ENCODE measurements at places on chromosomes 3 and 15.
A peak's percentile ranks its signal among the peaks of the same experiment; 100 is the strongest.

- DNase-seq: no peak
Observed at GRCh38 chr15:37059086-37059485, 41.3 kb downstream of the MEIS2 start.

GRCh38 chr15:101104141-101104540, 147.7 kb downstream of the CHSY1 start:
- DNase-seq: no peak

DNA sequence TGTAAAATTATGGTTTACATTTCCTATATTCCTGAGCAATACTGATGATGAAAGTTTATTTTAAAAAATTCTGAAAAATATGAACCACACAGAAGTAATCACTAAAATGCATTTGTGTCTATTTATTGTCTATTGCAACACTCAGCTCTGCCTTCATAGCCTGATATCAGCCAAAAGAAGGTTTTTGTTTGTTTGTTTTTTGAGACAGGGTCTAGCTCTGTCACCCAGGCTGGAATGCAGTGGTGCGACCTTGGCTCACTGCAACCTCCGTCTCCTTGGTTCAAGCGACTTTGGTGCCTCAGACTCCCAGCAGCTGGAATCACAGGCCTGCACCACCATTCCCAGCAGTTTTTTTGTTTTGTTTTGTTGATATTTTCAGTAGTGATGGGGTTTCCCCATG, 1560.2 kb downstream of the SI start:
- no peak for DNase-seq

GRCh38 chr3:108620250-108620649, 30.7 kb downstream of the DZIP3 start:
- no peak for DNase-seq

DNA sequence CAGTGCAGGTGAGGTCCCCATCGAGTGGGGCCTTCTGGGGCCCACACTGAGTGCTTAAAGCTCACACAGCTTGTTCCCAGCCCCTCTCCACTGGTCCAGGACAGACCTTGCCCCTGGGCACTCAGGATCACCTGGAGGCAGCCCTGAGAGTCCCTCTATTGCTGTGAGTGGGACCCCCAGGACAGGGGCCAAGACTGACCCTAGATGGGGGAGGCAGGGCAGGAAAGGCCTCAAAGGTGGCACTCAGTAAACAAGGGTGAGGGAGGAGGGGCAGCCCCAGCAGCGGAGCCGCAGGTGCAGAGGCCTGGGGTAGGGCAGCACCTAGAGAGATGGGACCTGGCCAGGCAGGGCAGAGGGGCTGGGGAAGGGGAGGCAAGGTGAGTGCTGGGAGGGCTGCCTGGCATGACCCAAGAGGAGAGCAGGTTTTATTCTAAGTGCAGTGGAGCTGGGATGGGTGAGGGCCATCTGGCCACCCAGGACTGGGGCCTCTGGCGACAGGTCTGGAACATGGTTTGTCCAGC, 27.9 kb downstream of the CFAP100 start:
- no peak for DNase-seq

- DNase-seq: no peak
Observed at GRCh38 chr3:14147617-14148016, 22.8 kb downstream of the TMEM43 start.

GRCh38 chr15:36856339-36856973, 243.9 kb downstream of the MEIS2 start:
- DNase-seq: no peak

DNA sequence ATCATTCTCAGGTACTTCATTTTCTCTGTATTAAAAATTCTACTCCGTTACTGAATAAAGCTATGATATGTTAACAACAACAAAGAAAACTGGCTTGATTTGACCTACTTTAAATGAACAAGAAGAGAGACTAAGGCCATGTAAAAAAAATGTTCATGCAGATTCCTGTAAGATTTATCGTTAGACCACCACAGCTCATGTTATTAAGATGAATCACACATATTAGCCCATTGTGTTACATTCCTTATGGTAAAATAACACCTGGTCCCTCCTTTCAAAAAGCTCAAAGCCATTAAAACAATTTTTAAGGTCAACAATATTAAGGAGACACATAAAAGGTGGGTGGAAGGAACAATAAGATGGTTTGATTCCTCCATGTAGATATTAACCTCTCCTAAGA, 6.3 kb downstream of the THOC7 start:
- DNase-seq: no peak

DNA sequence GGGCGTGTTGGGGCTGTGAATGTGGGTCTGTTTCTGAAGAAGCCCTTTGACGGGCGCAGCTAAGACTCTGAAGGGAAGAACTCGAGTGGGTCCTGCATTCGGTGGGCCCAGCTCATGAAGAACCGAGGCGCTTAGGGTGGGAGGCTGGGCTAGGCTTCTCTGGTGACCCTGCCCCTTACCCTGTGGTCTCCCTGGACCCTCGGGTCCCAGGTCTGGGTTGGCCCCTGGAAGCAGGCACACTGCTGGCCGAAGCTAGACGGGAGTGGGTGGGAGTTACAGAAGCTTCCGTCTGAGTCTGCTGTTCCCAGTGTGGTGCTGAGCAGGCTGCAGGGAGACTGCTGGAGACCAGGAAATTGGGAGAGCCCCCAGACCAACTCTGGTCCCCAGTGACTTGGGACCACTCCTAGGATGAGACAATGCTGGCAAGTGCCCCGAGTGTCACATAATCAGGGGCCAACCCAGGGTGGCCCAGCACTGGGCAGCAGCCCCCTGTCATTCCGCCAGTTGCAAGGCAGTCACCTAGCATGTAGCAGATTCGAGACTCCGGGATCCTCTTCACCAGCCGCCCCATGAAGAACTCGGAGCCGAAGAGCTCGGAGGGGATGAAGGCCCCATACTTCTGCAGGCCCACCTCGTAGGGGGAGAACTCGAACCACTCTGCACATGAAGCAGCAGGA, 16.7 kb upstream of the EHD4 start:
- DNase-seq: no peak

GRCh38 chr3:111979434-111980038, 710 bp downstream of the ABHD10 start:
- DNase-seq: no peak

GRCh38 chr15:49286649-49287404, 116.8 kb downstream of the GALK2 start:
- DNase-seq: no peak

GRCh38 chr3:189165092-189165612, 6.6 kb upstream of the TPRG1 start:
- DNase-seq: no peak

GRCh38 chr3:195095035-195095703, 175.8 kb downstream of the XXYLT1 start:
- peak; percentile 44 for DNase-seq

DNA sequence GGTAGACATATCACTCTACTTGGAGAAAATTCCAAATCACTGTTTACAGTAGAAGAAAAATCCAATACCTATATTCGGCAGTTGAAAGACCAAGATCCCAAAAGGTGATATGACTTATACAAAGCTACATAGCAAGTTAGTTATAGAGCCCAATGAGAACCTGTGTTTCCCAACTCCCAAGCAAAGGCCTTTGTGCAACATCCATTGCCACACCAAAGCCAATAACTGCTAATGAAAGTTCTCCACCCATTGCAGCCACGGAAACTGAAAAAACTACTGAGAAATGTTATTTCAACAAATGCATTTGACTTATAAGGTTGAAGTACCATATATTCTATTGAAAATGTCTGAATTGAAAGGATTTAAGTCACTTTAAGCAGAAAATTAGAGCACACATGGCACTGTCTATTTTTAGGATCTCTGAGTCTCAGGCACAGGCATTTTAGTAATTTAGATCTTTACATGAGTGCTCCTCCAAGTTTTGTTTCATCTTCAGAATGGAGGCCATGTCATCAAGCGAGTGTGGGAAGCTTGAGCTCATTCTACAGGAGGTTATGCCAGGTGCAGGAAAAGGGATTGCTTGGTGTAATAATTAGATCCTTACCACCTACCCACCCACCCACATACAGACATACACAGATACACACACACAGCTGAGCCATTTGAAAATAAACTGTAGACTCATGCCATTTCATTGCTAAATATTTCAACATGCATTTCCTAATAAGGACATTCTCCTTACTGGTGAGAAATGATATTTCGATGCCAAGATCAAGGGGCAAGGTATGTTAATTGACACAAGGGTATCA, 19.7 kb upstream of the ANO10 start:
- DNase-seq: no peak

GRCh38 chr3:136194409-136195257, 1.5 kb downstream of the MSL2 start:
- DNase-seq: no peak

DNA sequence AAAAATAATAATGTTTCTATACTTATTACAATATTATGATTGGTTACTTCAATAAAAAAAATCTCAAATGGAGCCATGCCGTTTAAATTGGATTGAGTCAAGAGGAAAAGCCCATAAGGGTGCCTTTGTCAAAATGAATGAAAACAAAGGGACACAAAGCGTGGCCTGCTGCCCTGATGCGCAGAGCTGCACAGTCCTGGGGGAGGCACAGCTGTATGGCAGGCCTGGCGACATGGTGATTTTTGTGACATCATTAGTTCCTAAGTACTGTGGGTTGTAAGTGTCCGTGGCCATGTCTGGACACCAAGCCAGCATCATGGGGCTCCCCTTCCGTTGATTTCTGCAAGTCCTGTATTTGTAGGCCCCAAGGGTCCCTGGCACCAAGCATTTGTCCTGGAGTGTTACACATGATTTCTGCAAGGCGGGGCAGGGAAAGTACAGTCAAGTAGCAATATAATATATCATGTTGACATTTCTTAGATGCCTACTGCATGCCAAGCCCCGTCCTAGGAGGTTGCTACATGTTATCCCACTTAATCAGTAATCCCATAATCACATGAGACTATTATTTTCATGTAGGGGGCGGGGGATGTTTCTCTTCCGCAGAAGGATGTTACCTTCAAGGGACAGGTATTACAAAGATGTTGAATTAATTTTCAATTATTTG, 59.7 kb downstream of the GHSR start:
- no peak for DNase-seq

DNA sequence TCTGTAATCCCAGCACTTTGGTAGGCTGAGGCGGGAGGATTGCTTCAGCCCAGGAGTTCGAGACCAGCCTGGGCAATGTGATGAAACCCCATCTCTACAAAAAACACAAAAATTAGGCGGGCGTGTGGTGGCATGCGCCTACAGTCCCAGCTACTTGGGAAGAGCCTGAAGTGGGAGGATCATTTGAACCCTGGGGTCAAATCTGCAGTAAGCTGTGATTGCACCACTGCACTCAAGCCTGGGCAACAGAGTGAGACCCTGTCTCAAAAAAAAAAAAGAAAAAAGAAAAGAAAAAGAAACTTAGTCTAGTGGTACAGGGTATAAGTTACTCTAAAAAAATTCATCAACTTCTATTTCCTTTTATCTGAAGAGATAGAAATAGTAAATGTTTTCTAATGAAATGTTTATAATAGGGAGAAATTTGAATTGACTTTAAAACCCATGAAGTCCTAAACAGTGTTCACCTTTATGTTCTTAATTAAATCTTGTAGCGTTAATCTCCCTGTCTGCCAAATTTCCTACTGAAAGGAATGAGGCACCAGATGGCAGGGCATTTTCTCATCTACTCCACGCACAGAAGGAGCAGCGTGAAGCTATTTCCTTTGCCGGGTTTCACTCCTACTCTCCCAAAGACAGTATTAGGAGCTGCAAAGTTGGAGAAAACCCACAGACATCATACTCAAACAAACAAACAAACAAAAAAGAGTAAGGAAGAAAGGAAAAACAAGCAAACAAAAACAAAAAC, 1.9 kb downstream of the PCLAF start:
- DNase-seq: no peak

DNA sequence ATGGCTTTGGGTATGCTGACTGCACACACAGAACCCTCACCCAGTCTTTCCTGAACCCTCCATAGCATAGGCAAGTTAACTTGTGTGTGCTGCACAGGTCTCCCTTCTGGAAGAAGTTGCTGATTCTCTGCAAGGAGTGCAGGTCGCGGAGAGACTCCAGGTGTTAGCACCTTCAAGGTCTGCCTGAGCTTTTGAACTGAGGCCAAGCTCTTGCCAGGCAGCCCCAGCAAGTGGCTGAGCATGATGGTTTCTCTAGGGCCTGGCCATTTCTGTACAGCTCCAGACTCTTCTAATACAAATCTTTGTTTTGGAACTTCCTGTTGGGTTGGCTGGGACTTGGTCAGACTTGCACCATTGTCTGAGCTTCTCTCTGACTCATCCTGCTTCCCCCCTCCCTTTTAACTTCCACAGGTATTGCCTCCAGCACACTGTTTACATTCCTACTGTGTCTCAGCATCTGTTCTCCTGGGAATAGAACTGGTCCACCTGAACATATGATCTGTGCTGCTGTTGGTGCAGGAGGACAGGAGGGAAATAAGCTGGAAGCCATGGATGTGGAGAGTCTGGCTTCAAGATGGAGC, 53.3 kb downstream of the KY start:
- no peak for DNase-seq

GRCh38 chr3:30628901-30629590, 22.6 kb downstream of the TGFBR2 start:
- no peak for DNase-seq

GRCh38 chr3:48575366-48575765, 11.8 kb upstream of the UCN2 start:
- DNase-seq: no peak

DNA sequence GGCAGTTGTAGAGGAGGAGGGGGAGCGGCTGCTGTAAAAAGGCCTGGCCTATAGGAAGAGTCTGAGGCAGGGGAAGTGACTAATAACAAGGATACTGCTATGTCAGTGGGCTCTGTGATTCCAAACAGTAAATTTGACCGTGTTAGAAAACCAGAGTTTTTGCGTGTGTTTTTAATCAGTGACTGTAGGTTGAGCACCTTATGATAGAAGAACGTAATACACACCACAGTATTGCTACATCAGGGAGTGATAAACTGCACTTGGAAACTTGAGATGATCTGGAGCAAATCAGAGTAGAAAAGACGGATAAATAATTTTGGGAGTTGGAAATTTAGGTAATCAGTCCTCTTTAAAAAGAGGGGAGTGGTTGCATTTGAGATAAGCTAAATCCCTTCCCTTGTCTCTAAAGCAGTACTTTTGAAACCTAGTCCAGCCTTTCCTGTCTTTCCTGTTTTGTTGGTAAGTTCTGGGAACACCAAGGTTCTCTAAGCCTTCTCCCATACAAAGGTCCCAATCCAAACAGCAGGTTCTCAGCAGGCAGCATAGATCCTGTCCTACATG, 130.5 kb upstream of the NR2E3 start:
- DNase-seq: no peak

GRCh38 chr3:172138792-172139507, 99.6 kb downstream of the FNDC3B start:
- no peak for DNase-seq

GRCh38 chr3:182729903-182730674, 63.2 kb upstream of the ATP11B start:
- no peak for DNase-seq

GRCh38 chr15:88090481-88091011, 166.0 kb downstream of the NTRK3 start:
- no peak for DNase-seq

- DNase-seq: no peak
Observed at GRCh38 chr3:122313281-122313680, 11.8 kb upstream of the CSTA start.

GRCh38 chr3:48561045-48561736, 2.4 kb downstream of the UCN2 start:
- no peak for DNase-seq

All from NCI-H1436 (cell line).